ENCODE measurements at places on chromosomes 6 and 20. TPM values are rescaled to one million over a fixed set of nuclear protein-coding genes. Genes with fewer than 3 reads are reported as not detected.

Gene VGLL2
- total RNA-seq: not detected

- DNase-seq: no peak
- no peaks in the 10 kb centered on the region for H3K4me1 ChIP-seq
- no peaks in the 10 kb centered on the region for H3K27me3 ChIP-seq
- H3K27ac ChIP-seq: no peak overlapping the region
- H3K4me3 ChIP-seq: no peak overlapping the region
- H3K36me3 ChIP-seq: no peaks in the 10 kb centered on the region
Observed at GRCh38 chr6:143323729-143324470, 126.6 kb downstream of the ADAT2 start.

DNA sequence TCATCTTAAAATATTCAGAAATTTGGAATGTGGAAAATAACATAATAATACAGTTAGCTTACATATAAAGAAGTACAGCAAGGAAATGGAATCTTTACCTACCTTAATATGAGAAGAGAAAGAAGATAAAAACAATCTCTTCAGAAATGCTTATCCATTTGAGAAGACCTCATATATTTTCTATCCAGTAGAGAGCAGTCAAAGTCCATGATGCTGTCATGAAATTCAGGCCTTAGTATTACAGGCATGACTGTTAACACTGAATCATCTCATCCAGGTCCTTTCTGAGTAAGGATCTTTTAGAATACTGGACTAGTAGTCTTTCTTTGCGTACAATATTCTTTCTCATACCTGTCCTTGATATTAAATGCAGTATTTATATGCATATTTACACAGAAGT, 713.4 kb downstream of the CD109 start:
- no peaks in the 10 kb centered on the region for H3K4me1 ChIP-seq
- no peak overlapping the region for H3K4me3 ChIP-seq
- no peaks in the 10 kb centered on the region for H3K27me3 ChIP-seq
- H3K36me3 ChIP-seq: no peaks in the 10 kb centered on the region
- no peak for DNase-seq
- H3K27ac ChIP-seq: no peak overlapping the region

DNA sequence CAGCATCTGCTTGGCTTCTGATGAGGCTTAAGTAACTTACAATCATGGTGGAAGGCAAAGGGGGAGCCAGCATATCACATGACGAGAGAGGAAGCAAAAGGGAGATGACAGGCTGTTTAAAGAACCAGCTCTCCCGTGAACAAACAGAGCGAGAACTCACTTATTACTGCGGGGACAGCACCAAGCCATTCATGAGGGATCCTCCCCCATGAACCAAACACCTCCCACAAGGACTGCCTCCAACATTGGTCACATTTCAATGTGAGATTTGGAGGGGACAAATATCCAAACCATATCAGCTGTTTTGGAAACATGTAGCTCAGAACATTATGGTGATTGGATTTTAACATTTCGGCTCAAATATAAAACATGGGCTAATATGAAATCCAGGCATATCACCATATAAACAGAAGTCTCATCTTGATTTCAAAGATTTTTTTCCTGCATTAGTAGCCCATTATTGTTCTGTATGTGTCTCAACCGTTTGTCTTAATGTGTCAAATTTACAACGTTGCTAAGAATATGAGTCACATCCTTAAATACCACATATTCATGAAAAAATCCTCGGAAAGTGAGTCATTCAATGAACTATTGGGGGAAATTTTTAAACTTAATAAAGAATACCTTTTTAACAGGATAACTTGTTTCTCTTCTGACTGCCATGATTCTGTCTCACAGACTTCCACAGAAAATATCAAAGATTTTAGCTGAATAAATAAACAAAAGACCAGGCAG, 894.3 kb downstream of the TFAP2A start:
- H3K36me3 ChIP-seq: no peaks in the 10 kb centered on the region
- H3K27ac ChIP-seq: no peak overlapping the region
- H3K4me1 ChIP-seq: no peaks in the 10 kb centered on the region
- no peak for DNase-seq

GRCh38 chr20:49166534-49167449, 21.3 kb downstream of the STAU1 start:
- H3K27me3 ChIP-seq: no peaks in the 10 kb centered on the region
- no peak overlapping the region for H3K4me3 ChIP-seq
- H3K27ac ChIP-seq: peak overlapping the region; percentile 58
- DNase-seq: no peak
- H3K36me3 ChIP-seq: peaks cover 34% of the 10 kb centered on the region

Measured in upper lobe of left lung (tissue), 6 donors.